ENCODE measurements at places on chromosomes 11 and 22.

DNA sequence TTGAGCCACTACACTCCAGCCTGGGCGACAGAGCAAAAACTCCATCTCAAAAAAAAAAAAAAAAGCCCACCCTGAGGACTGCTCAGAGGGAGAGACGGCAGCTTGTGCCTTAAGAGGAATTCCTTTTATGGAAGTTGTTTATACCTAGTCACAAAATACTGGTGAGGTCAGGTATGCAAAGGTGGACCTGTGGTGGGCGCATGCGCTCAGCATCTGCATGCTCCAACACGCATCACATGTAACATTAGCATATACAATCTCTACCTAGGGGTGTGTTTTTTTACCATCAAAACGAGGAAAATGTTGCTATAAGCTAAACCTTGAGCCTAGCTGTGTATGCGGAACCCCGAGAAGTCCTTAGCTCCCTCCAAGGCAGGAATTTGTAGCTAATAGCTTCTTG is 6.8 kb upstream of the SART1 start:
- no peak for DNase-seq

- DNase-seq = peak; percentile 74
These were observed 17.3 kb upstream of the SLC29A2 start for GRCh38 chr11:66388780-66389386.

DNA sequence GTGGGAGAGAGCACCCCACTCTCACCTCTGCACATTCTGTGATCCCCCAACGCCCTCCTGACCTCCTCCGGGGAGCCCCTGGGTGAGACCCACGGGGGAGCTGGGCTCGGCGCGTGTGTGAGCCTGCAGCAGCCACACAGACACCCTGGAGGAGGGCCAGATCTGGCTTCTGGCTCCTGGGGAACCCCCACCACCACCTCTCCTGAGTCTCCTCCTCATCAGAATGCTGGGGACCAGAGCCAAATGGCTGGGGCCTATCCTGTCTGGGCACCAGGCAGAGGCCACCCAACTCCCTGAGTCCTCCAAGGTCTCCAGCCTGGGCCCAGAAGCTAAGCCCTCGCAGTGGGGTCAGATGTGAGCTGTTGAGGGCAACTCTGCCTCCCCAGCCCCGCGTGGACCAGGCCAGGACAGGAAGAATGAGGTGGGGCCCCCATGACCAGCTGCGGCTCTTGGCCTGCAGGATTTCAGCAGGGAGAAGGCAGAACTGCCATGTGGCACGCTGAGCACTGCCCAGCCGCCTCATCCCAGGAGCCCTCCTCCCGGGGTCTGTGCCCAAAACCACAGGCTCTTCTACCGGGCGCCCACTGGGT is 5.5 kb upstream of the PIM3 start:
- no peak for DNase-seq

GRCh38 chr22:28608546-28608945 is 71.1 kb downstream of the TTC28 start:
- no peak for DNase-seq

- no peak for DNase-seq
These were observed 1.8 kb downstream of the BCL9L start for GRCh38 chr11:118923721-118924587.

DNA sequence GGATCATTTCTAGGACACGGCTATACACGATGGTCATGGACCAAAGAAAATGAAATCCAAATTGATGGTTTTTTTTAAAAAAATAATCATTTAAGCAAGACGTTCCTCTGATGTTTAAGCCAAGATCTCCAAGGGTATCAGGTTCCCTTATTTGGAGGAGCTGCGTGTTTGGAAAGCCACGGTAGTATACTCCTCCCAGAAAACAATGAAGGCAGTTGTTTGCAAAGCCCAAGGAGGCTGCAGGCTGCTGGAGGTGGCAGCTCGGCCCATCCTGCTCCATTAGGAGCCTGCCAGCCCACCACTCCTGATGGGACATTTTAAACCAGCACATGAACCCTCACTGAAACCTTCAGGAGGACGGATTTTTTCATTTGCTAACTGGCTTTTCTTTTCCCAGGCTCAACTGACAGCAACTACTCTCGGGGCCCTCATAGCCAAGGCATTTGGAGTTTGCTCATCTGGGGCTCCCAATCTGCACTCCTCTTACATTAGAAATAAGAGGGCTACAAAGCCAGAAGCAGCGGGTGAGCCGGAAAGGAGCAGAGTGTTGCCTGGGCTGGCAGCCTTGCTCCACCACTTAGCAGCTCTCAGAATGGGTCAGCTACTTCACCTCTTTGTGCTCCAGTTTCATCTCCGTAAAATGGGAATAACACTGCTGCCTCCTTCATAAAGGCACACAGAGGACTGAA is 58.4 kb downstream of the ABTB2 start:
- no peak for DNase-seq

DNA sequence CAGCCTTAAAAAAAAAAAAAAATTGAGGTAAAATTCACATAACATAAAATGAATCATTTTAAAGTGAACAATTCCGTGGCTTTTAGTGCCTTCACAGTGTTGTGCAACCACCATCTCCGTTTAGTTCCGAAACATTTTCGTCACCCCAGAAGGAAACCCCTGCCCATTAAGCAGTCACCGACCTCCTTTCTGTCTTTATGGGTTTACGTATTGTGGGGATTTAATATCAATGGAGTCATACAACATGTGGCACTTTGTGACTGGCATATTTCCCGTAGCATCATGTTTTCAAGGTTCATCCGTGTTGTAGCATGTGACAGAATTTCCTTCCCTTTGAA is 65.5 kb downstream of the BCR start:
- DNase-seq = no peak

DNA sequence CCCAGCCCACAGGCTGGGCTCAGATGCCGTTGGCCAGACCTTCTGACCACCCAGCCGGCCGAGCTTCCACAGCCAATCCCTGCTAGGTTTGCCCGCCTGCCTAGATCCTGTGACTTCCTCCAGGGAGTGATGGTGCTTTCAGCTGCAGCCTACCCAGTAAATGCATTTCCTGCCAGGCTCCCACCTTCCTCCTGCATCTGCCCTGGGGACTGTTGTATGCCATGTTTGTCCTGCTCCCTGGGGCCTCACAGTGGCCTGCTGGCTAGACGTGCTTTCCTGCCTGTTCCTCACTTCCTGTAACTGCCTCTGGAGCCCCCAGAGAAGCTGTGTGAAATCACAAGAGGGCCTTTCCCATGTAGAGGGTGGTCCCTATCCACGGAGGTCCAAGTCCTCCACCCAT is 86.2 kb downstream of the GALNT18 start:
- no peak for DNase-seq

DNA sequence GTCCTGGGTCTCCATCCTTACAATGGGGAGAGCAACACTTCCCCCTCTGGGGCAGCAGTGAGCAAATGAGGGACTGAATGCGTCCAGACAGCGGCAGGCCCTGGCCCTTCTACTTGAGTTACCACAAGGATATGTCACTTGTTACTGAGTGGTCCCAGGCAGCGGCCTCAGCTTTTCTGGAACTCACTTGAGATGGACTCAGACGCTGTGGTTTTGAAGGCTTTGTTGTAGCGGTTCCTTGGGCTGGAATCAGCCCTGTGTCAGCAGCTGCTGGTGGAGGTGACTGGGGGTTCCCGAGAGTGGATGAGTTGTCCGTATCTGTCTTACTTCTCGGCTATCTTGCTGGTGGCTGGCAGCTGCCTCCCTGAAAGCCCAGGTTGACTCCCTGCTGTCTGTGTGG is 77.0 kb downstream of the MICAL2 start:
- peak; percentile 85 for DNase-seq

DNA sequence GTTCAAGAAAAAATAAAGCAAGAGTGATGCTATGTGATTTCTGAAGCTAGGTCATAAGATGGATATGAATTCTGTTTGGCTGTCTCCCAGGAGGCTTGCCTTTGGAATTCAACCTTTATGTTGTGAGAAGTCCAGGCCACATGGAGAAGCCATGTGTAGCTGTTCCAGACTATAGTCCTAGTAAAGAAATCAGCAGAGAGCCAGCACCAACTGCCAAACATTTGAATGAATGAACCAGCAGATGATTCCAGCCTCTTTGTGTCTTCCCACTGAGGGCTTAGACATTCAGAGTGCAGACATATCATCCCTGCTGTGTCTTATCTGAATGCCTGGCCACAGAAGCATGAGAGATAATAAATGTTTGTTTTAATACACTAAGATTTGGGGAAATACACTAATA is 1150.6 kb downstream of the DLG2 start:
- no peak for DNase-seq

DNA sequence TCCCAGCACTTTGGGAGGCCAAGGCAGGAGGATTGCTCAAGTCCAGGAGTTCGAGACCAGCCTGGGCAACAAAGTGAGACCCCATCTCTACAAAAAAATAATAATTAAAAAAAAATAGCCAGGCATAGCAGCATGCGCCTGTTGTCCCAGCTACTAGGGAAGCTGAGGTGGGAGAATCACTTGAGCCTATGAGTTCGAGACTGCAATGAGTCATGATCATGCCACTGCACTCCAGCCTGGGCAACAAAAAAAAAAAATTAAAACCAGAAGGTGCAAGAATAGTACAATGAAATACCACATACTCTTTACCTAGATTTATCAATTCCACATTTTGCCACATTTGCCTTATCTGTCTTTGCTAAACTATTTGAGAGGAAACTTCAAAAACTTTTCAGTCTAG is 8.2 kb downstream of the DPF2 start:
- no peak for DNase-seq

Measured in RPMI7951 (cell line).